ENCODE measurements at places on chromosomes 7 and 10.

- DNase-seq = no peak
These were observed 260.8 kb downstream of the SKAP2 start for GRCh38 chr7:26603631-26604030.

DNA sequence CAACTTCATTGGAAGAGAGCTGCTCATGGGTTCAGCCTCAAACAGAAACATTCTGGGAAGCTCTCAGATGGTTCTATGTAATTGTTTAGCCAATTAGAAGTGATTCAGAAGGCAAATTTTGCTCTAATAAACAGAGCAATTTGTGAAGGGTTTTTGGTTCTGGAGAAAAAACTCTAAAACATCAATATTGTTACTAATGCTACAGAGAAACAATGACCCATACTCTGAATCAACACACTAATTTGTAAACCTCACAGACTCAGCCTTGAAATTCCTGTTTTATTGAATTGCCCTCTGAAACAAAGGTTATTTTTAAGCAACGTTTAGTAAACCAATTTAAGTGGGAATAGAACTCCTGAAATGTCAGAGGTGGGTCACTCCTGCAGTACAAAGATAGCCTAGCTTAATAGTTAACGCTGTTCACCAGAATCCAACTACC, 171.6 kb upstream of the SVIL start:
- DNase-seq = no peak

DNA sequence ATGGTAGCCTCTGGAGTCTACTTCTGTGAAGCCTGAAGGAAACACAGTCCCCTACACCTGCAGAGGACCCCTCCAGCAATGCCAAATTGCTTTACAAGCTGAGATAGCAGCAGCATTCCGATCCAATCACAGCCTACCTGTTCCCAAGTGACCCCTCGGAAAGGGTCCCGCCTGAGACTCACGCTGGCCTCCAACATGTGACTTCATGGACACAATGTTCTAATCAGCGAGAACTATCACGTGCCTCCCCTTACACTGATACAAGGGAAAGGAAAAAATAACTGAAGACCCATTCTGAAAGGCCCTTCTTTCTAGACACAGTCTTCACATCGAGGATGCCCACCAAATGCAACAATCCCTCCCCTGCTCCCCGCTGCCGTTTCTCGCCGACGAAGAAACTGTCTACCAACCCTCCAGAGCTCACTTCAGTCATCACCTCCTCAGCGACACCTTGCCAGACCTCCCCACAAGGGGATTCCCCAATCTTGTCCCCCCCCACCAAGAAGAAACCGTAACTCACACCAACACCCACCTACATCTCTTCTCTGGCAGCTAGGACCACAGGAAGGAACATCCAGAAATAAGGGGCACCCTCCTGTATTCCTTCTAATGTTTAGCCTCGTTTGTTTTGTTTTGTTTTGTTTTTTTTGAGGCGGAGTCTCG, 1.8 kb downstream of the SNX8 start:
- DNase-seq = no peak

GRCh38 chr7:42550706-42551470, 313.9 kb upstream of the GLI3 start:
- no peak for DNase-seq

DNA sequence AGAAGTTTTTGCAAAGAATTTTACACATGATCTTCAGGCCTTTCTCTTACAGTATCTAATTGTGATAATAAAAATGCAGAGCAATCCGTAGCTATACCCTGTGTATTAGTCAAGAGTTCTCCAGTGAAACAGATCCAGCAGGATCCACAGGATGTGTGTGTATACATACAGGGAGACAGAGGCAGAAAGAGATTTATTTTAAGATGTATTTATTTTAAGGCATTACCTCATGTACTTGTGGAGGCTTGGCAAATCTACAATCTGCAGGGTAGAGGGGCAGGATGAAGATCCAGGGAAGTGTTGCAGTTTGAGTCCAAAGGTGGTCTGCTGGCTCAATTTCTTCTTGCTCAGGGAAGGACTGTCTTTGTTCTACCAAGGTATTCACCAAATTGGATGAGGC, 41.7 kb downstream of the ARHGAP12 start:
- DNase-seq = no peak

DNA sequence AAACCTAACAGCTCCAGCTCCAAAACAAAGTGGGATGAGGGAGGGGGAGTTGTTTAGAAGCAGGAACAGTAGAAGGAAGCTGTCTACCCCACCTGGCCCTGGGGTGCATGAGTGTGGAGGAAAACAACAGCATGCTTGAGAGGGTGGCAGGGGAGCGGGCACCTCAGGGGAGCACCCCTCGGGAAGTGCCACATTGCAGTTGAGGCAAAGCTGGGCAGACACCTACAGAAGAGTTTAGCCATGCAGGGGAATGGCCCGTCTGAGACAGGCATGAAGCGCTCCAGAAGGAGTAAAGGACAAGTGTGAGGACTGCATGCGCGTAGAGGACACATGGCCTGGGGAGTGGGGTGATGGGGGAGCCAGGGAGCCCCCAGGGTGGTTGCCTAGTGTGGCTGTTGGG, 18.1 kb downstream of the CHAT start:
- no peak for DNase-seq

DNA sequence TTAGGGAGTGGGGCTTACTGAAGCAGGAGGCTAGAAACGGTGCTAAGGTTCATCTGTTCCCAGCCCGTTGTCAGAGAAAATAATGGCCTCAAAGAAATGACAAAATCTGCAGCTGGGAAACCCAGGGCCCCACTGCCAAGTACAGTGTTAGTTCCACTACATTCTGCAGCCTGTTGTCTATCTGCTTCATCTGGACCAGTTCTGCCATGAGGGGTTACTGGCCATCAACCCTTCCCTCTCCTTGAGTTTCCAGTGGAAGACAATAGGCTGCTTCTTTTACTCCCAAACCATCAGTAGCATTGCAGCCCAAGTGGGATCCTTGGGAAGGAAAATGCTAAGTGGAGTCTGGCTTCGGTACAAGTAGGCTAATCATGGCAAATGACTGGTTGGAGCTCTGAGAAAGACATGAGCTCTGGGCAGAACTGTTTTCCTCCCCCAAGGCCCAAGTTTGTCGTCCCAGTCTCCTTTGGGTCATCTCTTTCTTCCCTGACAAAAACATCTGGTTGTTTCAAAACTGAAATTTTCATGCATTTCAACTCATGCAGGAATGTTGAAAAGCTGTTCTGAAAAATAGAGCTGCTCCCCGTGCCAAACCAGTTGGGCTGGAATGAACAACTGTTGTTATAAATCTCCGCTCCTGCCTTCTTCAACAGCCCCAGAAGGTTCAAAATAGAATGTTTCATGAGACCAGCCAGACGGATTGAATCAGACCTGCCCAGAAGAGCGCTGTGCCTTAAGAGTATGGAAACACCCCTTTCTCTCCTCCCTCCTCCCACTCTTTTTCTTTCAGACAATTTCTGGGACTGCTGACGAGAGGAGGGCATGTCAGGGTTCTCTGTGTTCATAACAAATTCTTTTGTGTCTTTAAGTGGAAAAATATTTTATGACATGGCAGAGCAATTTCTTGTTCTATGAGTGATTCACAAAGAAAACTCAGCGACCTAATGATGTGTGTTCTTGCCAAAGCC, 116.6 kb downstream of the RAB18 start:
- DNase-seq = no peak

DNA sequence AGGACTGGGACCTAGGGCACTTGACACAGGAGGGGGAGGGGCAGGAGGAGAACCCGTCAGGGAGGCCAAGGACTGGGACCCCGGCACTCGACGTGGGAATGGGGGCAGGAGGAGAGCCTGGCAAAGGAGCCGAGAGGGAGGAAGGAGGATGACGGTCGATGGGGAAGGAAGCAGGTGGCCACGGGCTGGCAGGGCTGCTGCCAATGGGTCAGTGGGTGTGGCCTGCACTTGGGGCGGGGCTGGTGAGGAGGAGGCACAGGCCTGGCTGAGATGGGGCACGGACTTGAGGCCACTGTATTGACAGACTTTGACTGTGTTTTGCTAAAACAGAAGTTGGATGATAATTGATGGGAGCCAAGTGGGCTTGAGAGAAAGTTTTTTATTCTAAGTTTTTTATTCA, 68.9 kb downstream of the RBM33 start:
- no peak for DNase-seq

GRCh38 chr7:2124604-2125345, 108.0 kb downstream of the MAD1L1 start:
- no peak for DNase-seq

- DNase-seq = no peak
These were observed 39.1 kb downstream of the NKX2-3 start for GRCh38 chr10:99571816-99572215.

- no peak for DNase-seq
These were observed 231.2 kb downstream of the EXOC4 start for GRCh38 chr7:133484086-133484485.

GRCh38 chr10:34862892-34863291, 47.8 kb upstream of the PARD3 start:
- DNase-seq = no peak

- DNase-seq = no peak
These were observed 25.0 kb downstream of the PRKAR2B start for GRCh38 chr7:107069457-107069856.

DNA sequence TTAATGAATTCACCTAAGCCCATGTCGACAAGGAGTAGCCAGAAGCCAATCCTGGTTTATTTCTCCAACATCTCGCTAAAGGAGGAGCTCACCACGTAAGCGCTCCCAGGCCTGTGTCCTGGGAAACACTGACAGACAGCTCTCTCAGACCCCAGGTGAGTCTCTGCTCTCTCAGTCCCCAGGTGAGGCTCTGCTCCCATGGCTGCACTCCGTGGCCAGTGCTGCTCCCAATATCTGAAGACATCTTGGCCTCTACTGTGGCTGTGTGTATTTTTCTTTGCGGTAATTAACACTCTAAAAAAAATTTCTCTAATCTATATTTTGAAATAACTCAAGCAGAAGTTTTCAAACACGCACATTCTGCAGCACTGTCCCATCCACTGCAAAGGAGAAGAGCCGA, 564.5 kb downstream of the PTPRN2 start:
- no peak for DNase-seq

GRCh38 chr10:68826764-68827591, at the start of gene STOX1:
Gene STOX1 (plus strand): TSS chr10:68827531. CDS start chr10:68827624, 93 bp downstream.
- DNase-seq = no peak

DNA sequence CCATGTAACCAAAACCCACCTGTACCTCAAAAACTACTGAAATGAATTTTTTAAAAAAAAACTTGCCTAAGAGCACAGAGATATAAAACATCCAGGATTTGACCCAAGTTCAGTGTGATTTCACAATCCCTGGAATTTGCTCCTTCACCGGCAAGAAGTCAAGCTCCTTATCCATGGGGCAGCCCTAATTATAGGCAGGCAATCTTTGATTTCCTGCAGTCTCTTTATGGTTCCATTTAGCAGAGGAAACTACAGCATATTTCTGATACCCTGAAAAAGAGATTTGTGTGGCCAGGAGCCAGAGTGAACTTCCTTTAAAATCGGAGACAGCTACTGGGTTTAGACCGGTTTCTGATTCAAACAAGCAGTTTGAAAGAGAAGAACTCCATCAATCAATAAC, 154.1 kb downstream of the CALN1 start:
- DNase-seq = no peak

DNA sequence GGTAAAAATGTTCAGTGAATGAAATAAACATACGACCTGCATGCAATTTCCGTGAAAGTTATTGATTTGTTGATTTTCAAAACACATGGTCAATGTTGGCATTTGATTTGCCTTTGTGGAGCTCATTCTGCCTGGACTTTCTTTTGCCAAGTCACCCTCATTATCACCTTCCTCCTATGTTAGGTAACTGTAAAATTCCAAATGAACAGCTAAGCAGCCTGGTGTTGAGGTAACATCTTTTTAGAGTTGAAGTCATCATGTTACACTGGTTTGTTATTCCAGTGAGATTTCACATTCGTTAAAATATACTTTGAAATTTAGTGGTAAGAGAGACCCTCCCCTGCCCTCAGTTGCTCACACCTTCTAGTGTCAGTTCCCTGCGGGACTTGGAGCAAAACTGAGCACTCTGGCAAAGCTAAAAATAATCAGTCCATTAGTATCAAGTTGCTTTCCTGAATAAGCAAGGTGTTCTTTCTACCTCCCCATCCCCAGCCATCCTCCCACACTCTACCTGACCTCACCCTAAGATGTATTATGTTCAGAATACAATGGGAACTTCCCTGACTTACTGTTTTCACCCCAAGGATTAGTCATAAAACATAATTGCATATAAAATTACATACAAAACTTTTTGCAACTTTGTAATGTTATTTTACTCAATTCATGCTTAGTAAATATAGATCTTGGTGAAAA, 283.3 kb upstream of the SEMA3A start:
- no peak for DNase-seq

DNA sequence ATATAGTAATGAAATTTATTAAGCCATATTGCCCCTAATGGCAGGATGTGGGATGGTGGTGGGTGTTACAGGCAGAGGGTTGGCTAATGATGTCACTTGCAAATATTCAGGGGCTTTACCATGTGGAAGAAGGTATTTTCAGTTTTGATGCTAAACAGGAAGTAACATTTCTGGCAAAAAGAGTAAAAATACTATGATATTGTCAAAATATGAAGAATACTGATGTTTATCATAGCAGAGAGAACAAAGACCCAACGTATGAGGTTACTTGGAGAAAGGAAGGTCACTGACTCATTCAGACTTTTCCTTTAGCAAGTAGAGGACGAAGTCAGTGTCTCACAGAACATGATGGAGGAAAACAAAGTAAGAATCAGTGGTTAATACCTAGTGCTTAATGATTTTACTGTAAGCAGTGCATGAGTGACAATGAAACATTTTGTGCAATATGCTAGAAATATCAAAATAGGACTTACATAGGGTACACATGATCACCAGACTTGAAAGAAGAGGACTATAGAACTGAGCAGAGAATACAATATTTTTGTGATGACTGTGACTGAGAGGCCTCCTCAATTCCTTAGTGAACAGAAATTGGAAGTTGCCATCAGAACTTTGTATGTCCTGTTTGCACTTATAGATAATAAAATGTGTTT, 89.7 kb upstream of the STEAP4 start:
- DNase-seq = no peak

GRCh38 chr10:70135046-70135445, 2.4 kb upstream of the AIFM2 start:
- no peak for DNase-seq

DNA sequence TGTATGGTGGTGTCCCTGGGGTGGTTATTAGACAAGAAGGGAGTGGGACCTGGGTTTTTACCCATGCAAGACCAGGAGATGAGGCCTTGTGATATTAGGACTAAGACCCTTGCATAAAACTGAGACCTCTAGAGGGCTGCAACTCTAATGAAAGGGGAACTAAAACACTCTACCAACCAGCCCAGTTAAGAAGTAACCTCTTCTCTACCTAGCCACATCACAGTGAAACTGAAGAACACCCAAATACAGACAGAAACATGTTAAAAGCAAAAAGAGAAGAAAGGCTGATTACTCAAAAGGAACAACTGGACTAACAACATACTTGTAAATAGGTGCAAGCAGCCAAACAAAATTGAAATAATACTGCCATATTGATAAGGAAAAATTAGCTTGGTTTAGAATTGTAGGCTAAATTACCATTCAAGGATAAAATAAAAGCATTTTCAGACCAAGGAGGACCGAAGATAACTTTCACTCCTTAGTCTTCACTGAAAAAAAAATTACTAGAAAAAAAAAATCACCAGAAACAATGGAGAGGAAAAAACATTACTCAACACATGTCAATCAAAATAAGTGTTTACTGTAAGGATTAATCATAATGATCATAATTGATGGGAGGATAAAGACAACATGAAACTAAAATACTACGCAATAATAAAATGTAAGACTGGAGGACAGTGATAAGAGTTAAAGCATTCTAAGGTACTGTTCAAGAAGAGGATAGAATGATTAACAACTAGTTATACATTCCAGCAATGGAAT, 27.6 kb downstream of the ERLIN1 start:
- no peak for DNase-seq

All from HS-27A (cell line).